Fibroblast of upper back skin (primary cell): ENCODE measurements at places on chromosomes 7 and 10.

GRCh38 chr7:27771111-27771510 lies 31.1 kb downstream of the TAX1BP1 start:
- DNase-seq, result peak; percentile 33

DNA sequence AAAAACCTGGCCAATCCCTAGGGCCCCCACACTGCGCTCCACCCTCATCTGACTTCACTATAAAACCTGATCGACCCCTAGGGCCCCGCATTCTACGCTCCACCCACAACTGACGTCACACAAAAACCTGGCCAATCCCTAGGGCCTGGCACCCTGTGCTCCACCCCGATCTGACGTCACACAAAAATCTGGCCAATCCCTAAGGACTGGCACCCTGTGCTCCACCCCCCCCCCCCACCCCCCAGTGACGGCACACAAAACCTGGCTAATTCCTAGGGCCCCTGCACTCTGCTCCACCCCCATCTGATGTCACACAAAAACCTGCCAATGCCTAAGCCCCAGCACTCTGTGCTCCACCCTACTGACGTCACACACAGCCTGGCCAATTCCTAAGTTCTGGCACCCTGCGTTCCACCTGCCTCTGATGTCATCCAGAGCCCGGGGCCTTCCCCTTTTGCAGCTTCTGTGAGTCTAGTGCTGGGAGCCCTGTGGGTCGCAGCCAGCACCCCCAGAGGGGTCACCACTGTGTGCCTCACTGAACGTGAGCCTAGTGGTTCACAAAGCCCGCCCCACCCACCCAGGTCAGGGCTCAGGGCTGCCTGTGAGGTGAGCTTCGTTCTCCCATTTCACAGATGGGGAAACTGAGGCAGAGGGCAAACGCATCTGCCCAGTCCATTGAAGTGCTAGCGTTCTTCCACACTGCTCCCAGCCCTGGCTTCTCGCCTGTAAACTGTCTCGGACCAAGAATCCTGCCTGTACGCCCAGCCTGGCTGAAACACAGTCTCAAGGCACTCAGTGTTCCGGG lies 40.6 kb downstream of the MICALL2 start:
- no peak for DNase-seq

GRCh38 chr7:27103489-27104226 lies 1.2 kb upstream of the HOXA2 start:
- DNase-seq, result no peak

GRCh38 chr7:158228986-158229385 lies 358.6 kb downstream of the PTPRN2 start:
- no peak for DNase-seq

- peak; percentile 17 for DNase-seq
Observed at GRCh38 chr10:10533437-10533836, 484.2 kb upstream of the CELF2 start.

DNA sequence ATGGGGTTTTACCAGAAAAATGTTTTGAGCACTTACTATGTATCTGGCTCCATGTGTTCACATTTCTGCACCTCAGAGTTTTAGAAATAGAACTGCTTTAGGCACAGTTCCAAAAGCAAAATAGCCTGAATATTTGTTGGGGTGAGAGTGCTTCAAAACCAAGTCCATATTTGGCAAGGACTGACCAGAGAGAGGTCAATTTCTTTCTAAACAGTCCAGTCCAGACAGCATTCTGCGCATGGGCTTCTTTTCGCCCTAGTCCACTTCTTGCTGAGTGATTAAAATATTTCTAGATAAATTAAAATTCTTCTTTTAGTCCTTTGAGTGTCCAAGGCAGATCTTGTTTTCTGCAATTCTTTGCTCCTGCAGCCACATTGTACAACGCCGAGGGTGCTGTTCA lies 427.0 kb downstream of the PHTF2 start:
- DNase-seq, result peak; percentile 57

GRCh38 chr7:98870807-98871491 lies 1.1 kb upstream of the TMEM130 start:
- DNase-seq, result no peak

GRCh38 chr7:6433784-6434615 lies 13.8 kb downstream of the DAGLB start:
- no peak for DNase-seq

GRCh38 chr10:119297207-119297968 lies 90.0 kb downstream of the GRK5 start:
- DNase-seq, result no peak

GRCh38 chr10:111137587-111137986 lies 60.8 kb downstream of the ADRA2A start:
- no peak for DNase-seq

- DNase-seq, result no peak
Observed at GRCh38 chr7:7779888-7780287, 61.5 kb upstream of the RPA3 start.

DNA sequence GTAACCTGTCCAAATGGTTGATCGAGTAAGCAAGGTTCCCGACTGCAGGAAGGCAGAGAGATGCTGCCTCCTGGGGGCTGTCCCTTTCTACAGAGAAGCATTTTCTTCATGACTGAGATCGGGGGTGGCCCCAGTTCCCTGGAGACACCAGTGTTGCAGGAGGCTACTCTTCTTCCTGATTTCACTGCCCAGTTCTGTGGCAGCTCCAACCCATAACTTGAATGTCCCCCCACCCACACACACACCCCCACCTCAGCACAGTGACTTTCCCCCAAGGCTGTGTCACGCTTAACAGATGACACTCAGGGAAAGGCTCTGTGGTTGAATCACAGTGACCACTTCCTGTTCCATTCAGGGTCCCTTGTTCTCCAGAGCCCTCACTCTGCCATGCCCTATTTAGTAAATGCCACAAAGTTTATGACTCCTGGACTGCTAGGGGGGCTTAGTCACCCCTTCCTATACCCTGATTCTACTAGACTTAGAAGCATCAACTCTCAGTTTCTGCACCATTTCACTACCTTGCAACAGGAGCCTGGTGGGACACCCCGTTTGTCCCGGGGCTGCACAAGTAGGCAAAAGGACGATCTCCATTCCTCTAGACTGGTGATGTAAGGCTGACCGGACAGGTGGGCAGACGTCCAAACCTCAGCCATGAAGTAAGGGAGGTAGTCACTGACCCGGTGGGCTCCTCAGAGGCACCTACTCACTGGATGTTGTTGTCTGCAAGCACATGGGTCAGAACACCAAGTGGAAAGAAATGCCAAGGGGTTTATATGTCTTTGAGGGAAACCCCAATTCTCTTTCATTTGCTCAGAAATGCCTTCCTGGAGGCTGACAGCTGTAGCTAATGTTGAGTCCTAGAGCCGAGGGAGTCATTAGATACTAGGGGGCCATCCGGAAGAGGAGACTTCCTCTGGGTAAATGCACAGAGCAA lies 31.3 kb upstream of the SMC3 start:
- peak; percentile 74 for DNase-seq

DNA sequence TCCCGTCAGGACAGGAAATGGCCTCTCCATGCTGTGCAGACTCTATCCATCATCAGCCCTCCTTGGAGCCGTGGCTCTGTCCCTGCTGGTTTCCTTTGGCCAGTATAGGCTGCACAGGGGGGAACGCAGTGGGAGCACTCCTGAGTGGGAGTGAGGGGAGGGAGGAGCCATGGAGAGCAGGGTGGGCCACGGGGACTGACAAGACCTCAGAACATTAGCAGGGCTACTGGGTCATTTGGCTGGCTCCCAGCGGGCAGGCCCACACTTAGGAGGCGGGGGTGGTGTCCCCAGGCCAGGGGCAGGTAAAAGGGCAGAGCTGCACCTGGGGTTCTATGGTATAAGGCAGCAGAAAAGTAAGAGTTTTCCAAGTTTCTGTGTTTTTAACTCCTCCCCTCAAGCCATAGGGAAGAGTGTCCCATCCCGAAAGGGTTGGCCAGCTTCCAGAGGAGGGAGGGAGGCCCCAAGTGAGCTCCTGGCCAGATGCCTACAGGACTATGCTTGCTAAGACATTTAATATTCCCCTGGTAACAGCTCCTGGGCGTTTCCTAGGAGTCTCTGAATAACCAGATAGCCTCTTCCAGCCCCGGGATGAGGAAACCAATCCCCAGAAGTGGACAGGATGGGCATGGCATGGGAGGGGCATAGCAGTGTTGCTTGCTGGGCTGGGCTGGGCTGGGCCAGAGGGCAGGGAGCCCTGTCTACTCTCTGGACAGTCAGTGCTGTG lies 5.5 kb upstream of the OPN4 start:
- DNase-seq, result peak; percentile 76

- peak; percentile 25 for DNase-seq
Observed at GRCh38 chr10:113230011-113230610, 280.1 kb downstream of the TCF7L2 start.

DNA sequence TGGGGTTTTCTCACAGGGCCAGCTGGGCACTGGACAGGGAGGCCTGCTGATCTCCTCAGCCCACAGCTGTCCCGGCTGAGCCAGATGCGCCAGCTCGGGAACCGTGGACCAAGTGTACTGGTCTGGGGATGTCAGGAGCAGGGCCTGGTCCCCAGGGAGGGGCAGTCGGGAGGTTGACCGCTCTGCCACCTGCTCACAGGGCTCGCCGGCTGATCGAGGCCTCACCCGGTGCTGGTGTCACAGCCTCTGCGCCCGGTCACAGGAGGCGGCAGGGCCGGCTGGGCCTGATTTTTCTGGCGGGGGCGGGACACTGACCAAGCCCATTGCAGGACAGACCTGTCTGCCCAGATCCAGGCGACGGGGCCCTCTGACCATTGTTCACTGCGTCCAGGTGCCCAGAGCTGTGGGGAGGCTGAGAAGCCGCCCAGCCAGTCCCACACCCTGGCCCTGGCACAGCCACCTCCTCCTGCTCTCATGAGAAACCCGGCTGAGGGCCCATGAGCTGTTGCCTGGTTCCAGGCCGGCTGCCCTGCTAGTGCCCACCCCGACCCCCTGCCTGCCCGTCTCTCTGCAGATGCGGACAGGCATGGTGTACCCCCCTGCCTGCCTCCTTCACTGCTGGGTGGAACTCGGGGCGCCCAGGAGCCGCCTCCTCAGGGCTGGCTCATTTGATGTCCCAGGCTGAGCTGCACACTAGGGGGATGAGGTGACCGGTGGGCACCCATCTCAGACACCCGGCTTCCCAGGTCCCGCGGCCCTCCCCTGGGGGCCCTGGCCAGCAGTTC lies 3.0 kb upstream of the TMEM184A start:
- DNase-seq, result no peak

DNA sequence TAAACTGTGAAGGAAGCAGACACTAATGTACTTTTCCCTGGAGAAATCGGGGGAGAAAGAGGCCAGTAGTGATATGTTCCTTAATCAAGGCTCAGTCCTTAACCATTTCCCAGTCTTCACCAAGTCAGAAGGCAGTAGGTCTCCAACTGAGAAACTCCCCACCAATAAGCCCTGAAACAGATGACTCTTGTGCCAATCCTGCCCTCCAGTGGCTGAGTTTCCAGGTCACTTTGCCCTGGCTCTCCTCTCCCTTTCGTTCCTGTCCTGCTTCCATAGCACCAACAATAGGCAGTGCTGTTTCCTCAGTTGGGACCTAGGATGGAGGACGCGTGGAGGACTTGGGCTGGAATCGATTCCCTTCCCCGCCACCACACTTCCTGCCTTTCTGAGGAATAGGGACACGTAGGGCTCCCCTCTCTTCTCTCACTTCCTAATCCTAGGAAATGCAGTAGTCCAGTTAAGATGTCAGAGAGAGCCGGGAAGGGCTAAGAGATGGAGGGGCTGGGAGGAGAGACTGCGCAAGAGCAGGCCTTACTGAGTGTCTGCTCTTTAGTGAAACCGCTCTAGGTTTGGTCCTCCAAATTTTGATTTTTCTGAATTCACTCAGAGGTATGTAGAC lies 23.4 kb downstream of the ATOH7 start:
- DNase-seq, result peak; percentile 71

- DNase-seq, result peak; percentile 72
Observed at GRCh38 chr10:74056050-74056818, 58.3 kb downstream of the VCL start.

DNA sequence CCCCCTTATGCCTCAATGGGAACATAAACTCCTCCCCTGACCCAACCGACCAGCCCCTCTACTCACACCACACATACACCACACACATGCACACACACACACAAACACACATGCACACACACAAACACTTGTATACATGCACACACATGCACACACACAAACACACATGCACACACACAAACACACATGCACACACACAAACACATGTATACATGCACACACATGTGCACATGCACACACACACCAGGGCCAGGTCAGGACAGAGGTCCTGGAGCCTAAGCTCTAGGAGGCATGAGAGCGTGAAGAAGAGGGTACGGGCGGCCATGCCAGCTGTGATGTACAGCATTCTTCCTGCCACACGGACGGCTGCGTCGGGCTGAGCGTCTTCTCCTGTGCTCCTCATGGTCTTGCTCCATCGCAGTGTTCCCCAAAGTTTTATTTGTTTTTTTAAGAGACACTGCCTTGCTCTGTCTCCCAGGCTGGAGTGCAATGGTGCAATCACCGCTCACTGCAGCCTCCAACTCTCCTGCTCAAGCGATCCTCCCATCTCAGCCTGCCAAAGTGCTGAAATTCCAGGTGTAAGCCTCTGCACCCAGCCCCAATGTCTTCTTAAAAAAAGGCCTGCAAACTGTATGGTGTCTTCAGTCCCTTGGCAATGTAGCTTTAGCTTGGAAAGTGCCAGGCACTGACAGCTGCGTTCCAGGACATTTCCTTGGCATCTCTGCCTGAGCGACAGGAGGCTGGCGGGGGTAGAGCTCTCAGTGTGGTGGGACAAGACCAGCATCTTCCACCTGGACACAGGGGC lies 38.8 kb upstream of the INPP5A start:
- no peak for DNase-seq

- DNase-seq, result no peak
Observed at GRCh38 chr7:119630406-119630969, 642.5 kb upstream of the KCND2 start.

DNA sequence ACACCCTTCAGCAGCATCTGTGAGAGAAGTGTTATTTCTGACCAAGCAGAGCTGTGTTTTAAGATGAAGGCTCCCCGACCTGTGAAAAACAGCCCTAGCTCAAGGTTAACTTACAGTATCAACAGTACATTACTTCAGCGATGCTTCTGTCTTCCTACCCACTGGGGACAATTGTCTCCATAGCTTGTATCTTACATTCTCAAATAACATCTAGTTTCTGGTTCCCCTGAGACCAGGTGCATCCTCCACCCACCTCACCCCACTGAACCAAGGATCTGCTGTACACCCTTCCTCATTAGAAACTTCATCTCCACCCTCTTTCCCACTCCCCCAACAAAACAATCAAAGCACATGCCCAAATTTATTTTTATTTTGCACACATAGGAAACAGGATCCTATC lies 102.0 kb downstream of the VOPP1 start:
- no peak for DNase-seq

- no peak for DNase-seq
Observed at GRCh38 chr10:7475046-7475911, 64.4 kb upstream of the SFMBT2 start.

GRCh38 chr10:22017283-22018020 lies 13.9 kb upstream of the DNAJC1 start:
- no peak for DNase-seq

GRCh38 chr7:90717296-90718060 lies 121.4 kb downstream of the CDK14 start:
- peak; percentile 49 for DNase-seq

- peak; percentile 90 for DNase-seq
Observed at GRCh38 chr10:110226543-110226925, 19.1 kb downstream of the MXI1 start.
